ENCODE measurements at places on chromosomes 7 and 10. TPM values are rescaled to one million over a fixed set of nuclear protein-coding genes. Genes with fewer than 3 reads are reported as not detected.

BICC1 gene
- polyA plus RNA-seq = not detected

ABCB4 gene
- polyA plus RNA-seq = 0.53 TPM

SEPTIN7 gene
- polyA plus RNA-seq = 966 TPM

MSMB gene
- polyA plus RNA-seq = not detected

GPNMB gene
- polyA plus RNA-seq = not detected

HOXA7 gene
- polyA plus RNA-seq = 4.2 TPM

LDB3 gene
- not detected for polyA plus RNA-seq

ANKRD16 gene
- 3.2 TPM for polyA plus RNA-seq

HOGA1 gene
- not detected for polyA plus RNA-seq

CALHM1 gene
- polyA plus RNA-seq = 0.56 TPM

COX19 gene
- polyA plus RNA-seq = 24.0 TPM

IRF5 gene
- 25.6 TPM for polyA plus RNA-seq

MUC12 gene
- 0.96 TPM for polyA plus RNA-seq

DDC gene
- not detected for polyA plus RNA-seq

OGDHL gene
- not detected for polyA plus RNA-seq

HIF1AN gene
- polyA plus RNA-seq = 33.3 TPM

NEUROD6 gene
- polyA plus RNA-seq = not detected

TFEC gene
- polyA plus RNA-seq = 0.21 TPM

NUTM2B gene
- polyA plus RNA-seq = not detected

SLC26A4 gene
- not detected for polyA plus RNA-seq

ZNF239 gene
- 0.83 TPM for polyA plus RNA-seq

ELN gene
- polyA plus RNA-seq = not detected

SUN3 gene
- polyA plus RNA-seq = not detected

MBL2 gene
- not detected for polyA plus RNA-seq

FZD8 gene
- polyA plus RNA-seq = not detected

EBLN1 gene
- not detected for polyA plus RNA-seq

PRR15 gene
- not detected for polyA plus RNA-seq

IFIT1B gene
- 0.11 TPM for polyA plus RNA-seq

DRGX gene
- polyA plus RNA-seq = not detected

Measured in immature natural killer cell (primary cell).